ENCODE measurements at places on chromosomes 16 and 17.

- no peak for DNase-seq
Observed at GRCh38 chr16:57630931-57631845, 2.8 kb downstream of the ADGRG1 start.

GRCh38 chr16:62638964-62639870 lies 603.0 kb upstream of the CDH8 start:
- no peak for DNase-seq

GRCh38 chr17:27461192-27461859 lies 5.1 kb downstream of the KSR1 start:
- no peak for DNase-seq

GRCh38 chr16:55248058-55248457 lies 75.9 kb upstream of the IRX6 start:
- no peak for DNase-seq

GRCh38 chr16:30567991-30568638 lies 3.4 kb downstream of the ZNF688 start:
- no peak for DNase-seq

GRCh38 chr17:65617496-65617895 lies 56.0 kb upstream of the AXIN2 start:
- DNase-seq: no peak

GRCh38 chr17:60888812-60889709 lies 211.4 kb downstream of the BCAS3 start:
- no peak for DNase-seq

- no peak for DNase-seq
Observed at GRCh38 chr16:68893710-68894705, 50.7 kb downstream of the TANGO6 start.

DNA sequence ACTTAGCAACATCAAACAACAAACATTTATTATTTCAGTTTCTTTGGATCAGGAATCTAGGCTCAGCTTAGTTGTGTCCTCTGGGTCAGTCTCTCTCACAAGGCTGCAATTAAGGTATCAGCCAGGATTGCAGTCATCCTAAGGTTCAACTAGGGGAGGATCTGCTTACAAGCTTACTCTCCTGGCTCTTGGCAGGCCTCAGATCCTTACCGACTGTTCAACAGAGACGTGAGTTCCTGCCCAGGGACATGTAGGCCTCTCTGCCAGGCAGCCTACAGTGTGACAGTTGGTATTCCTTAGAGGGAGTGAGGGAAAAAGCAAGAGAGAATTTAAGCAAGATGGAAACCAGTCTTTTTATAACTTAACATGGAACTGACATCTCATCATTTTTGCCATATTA lies 294.0 kb downstream of the ZFHX3 start:
- DNase-seq: no peak

- no peak for DNase-seq
Observed at GRCh38 chr17:77501751-77502625, 361.2 kb downstream of the SEC14L1 start.

DNA sequence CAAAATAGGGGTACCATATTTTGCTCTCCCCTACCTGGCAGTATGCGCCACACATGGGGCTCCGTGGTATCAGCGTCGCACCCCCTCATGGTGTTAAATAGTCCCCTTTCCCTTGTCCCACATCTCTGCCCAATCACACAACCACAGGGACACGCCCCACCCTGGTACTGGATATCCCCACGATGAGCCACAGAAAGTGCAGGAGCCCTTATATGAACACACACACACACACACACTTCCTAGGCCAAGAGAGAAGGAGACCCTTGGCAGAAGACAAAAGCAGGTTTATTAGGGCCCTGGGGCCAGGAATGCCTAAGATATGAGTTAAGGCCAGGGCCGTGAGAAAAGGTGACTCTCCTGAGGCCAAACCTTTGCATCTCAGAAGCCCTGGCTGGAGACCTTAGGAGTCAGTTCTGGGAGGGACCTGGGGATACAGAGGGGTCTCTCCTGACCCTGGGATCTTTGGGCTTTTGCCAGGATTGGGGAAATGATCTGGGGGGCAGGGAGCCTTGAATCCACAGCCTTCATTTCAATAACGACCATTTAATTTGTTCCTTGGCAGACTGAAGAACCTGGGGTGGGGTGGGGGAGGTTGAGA lies 11.6 kb downstream of the COPZ2 start:
- DNase-seq: no peak

GRCh38 chr17:79223471-79223870 lies 148.8 kb downstream of the ENGASE start:
- DNase-seq: no peak

DNA sequence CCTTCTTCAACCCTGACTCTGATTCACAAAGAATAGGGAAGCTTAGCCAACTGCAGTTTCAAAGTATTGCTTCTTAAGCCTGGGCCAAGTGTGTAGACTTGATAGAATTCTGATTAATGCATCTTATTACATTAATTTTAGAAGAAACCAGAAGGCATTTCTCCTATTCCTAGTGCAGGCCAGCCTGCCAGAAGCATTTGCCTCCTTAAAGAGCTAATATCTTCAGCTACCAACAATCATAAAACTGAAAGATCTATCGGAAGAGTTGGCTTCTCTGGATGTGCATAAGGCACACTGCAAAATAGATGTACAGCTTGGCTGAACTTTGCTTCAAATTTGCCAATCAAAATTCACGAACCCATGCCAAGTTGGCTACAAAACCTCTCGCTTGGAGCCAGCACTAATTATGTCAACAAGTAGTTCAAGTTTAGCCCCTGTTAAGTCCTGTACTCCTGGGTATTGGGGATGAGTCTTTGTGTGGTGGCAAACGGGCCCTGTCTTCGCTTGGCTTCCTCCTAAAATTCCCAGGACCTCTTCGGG lies 717.8 kb downstream of the WWOX start:
- DNase-seq: no peak

GRCh38 chr17:34826332-34826731 lies 134.9 kb downstream of the CCT6B start:
- no peak for DNase-seq

- DNase-seq: no peak
Observed at GRCh38 chr17:2690165-2691068, 21.1 kb downstream of the CLUH start.

- no peak for DNase-seq
Observed at GRCh38 chr17:75589919-75590303, 2.3 kb downstream of the MYO15B start.

DNA sequence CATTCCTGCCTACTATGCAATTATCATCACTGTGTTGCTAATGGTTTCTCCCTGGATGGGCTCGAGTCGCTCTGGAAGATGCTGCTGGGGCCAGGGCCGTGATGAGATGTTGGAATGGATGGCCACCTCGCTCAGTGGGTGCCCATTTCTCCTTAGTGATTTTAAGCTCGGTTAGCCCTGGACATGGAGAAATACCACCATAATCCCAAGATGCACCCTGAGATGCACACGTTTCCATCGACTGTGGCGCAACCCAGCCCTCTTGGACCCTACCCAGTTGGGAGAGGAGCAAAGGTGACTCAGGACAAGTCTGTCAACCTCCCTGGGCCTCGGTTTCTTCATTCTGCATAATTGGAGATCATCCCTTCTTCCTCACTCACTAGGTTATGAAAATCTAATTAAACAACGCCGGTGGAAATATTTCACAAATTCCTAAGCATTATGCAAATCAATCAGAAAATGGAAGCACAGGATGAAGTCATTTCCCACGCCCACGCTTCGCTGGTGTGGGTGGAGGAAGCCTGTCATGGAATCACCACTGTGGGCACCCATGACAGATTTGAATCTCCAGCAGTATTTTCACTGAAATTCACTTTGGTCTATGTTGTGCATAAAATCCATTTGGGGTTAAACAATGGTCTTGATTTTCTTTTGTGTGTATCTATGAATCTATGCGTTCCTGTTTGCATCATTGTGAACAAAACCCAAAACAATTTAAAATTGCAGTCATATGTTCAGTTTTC lies 195.2 kb downstream of the AXIN2 start:
- no peak for DNase-seq

DNA sequence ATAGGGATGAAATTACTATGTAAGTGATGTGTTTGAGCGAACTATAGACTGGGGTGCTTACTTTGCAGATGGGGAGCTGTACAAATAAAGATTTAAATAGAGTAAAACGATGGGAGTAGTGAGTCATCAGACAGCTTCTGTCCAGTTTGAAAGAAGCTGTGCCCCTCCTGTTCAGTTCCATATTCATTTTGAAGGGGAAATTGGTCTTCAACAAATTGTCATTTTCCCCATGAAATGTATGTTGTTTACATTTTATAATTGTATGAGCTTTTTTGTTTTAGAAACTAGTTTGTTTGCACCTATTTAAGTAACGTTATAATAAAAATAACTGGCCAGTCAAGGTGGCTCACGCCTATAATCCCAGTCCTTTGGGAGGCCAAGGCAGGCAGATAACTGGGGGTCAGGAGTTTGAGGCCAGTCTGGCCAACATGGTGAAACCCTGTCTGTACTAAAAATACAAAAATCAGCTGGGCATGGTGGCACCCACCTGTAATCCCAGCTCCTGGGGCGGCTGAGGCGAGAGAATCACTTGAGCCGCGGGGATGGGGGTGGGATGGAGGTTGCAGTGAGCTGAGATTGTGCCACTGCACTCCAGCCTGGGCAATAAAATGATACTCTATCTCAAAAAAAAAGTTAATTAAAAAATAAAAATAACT lies 20.2 kb downstream of the SEC14L1 start:
- no peak for DNase-seq

- DNase-seq: no peak
Observed at GRCh38 chr16:48597563-48598387, 12.2 kb downstream of the N4BP1 start.

GRCh38 chr16:88118376-88118775 lies 167.1 kb downstream of the BANP start:
- no peak for DNase-seq

DNA sequence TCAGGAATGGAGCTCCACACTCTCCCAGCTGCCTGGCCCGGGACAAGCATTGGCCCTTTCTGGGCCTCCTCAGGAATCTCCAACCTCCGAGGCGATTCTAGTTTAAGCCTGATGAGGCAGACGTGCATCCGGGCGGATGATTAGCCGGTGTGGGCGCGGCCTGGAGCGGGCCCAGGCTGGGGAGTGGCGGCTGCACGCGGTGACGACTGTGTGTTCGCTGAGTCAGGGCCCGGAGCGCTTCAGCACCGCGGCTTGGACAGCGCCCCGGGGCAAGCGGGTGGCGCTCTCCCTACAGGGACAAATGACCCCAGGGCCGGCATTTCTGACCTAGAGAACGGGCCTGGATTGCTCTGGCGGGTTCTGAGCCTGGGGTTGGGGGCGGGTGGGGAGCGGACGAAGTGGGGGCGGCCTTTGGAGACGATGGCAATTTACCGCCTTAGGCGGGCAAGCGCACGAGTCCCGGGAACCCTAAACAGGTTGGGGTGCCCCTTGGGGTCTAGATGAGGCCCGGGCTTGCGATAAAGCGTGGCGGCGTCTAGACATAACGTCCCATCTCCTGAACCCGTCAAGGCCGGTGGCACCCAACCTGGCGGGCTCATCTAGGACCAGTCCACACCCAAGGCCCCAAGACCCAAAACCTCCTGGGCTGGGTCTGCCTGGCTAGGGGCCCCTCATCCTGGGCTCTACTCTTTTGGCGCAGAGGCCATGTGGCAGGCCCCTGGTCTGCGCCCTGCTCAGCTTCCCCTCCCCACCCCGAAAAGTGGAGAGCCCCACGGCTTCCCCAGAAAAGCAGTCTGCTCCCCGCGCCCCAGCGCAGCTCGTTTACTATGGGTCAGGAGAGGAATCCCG lies 22.3 kb upstream of the ZNHIT3 start:
- no peak for DNase-seq

GRCh38 chr17:67053438-67054000 lies 9.2 kb downstream of the CACNG1 start:
- no peak for DNase-seq

GRCh38 chr17:76530095-76530723 lies 7.3 kb downstream of the CYGB start:
- no peak for DNase-seq

GRCh38 chr16:30896261-30896888 lies at the start of gene CTF1:
Gene CTF1 (plus strand): TSS chr16:30896614. CDS start chr16:30896644, 30 bp downstream.
- DNase-seq: no peak

GRCh38 chr16:78742501-78743283 lies 643.2 kb downstream of the WWOX start:
- DNase-seq: peak; percentile 91

GRCh38 chr17:58324056-58324408 lies 4.6 kb downstream of the TSPOAP1 start:
- DNase-seq: no peak

GRCh38 chr16:70395345-70395901 lies 43.5 kb downstream of the ST3GAL2 start:
- peak; percentile 38 for DNase-seq

DNA sequence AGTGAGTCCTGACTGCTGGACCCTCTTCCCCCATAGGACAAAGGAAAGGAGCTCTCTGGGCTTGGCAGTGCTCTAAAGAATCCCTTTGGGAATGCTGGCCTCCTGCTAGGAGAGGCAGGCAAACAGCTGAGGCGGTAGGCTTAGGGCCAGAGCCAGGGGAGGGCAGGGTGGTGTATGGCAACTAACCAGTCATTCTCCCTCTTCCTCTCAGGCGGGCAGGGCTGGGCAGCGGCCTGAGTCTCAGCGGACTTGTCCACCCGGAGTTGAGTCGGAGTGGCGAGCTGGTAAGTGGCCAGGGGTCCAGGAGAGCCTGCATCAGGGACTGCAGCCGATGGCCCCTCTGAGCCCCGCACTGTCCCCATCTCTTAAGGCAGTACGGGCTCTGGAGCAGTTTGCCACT lies 4.4 kb downstream of the ACADVL start:
- DNase-seq: no peak

GRCh38 chr16:83804366-83804765 lies 3.4 kb upstream of the HSBP1 start:
- no peak for DNase-seq

DNA sequence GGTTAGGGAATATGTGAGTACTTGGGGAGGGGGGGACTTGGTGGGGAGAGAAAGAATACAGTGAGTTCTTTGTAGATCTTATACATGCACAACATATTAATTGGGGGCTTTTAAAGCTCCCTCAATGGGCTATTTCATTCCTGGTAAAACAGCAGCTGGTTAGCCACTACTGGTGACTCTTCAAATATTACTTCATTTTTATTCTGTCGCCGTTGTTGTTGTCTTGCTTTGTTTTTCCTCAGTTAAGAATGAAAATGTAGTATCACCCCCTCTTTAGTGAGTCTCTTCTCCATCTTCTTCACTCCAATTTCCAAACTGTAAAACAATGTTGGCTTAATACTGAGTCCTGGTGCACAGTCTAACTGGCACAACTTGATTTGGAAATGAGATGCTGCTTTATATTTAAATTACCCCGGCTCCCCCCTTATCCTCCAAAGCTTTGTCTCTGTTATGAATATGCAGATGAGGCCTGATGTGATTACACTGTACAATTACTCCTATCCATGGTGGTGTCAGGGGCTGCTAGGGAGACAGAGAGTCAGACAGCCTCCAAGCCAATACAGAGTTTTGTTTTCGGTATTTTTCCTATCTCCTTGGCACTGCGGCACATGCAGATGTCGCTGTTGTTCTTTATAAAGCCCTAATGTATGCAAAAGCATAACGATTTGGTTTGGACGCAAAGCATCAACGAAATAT lies 256.9 kb upstream of the PMFBP1 start:
- DNase-seq: no peak

- no peak for DNase-seq
Observed at GRCh38 chr17:14125518-14126137, 56.3 kb downstream of the COX10 start.

DNA sequence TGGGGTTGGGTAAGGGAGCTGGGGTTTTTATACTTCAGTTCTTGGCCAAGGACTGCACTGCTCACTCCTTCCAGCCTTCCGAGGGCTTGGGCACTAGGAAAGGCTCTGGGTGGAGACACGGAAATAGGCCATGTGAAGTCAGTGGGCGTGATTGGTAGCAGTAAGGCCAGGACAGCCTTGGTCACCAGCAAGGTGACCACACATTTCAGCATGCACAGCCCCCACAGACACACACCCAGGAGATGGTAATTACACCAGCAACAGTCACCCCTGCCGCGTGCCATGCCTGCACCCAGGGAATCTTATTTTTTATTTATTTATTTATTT lies 252.5 kb downstream of the SEC14L1 start:
- DNase-seq: no peak
